Panc1 (cell line): ENCODE measurements at places on chromosomes 7 and 10. TPM values are rescaled to one million over a fixed set of nuclear protein-coding genes. Genes with fewer than 3 reads are reported as not detected.

DNA sequence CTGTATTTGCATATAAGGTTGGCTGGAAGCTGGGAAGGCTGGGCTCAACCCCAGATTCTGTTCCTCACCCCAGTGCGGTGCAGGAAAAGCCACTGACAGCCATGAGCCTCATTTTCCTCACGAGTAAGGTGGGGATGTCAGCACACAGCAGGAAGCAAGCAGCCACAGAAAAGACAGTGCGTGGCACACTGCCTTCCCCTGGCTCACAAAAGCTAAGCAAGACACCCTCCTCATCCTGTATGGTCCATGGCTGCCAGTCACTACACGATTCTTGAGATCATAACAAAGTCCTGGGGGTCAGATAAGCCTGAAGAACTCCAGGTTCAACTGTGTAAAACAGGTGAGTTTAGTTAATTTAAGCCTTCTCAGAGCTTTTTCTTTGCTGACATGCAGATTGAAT lies 28.9 kb upstream of the DDC start:
- no peak for DNase-seq

DNA sequence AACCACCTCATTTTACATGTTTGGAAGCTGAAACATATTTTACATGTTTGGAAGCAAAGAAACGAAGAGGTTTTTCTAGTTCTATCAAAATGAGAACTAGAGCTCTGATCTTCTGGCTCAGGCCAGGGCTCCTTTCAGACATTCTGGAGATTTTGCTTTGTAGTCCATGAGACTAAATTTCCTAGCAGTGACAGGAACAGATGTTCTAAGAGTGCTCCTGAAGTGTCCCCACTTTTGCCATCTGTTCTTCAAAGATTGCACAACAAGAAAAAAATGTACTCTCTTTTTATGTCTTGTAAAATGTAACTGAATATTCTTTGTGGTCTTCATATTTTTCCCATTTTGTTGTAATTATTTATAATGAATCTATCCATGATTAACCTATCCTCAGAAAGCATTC lies 196.4 kb upstream of the PCLO start:
- DNase-seq, result no peak

DNA sequence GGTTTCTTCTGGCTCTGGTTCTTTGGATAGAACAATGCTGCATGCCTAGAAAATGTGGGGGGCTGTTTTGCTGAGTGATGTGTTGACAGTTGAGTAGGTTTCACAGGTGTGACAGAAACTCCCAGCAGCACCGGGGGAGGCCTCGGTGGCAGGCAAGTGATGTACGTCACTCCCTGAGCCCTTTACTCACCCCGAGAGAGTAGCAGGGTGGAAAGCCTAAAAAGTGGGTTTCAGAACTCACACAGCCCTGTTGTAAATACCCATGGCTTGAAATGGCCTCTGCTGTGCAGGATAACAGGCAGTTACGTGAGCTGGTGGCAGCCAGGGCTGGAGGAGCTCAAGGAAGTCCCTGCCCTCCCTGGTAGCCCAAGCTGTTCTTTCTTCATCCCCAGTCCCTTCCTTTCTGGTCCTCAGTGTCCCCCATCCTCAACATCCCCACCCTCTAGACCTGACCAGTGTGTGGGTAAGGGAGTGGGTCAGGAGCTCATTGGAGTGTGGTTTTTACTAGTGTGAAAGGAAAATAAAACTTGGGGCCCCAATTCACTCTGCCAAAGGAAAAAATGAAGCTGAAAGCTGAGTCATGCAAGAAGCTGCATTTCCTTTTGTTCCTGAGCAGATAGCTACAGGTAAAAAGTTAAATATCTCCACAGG lies 258.1 kb downstream of the STK31 start:
- no peak for DNase-seq

- DNase-seq, result no peak
These were observed 223.4 kb downstream of the SEC23IP start for GRCh38 chr10:120115959-120116358.

- DNase-seq, result no peak
These were observed 63.1 kb upstream of the NKX6-2 start for GRCh38 chr10:132848951-132849545.

DNA sequence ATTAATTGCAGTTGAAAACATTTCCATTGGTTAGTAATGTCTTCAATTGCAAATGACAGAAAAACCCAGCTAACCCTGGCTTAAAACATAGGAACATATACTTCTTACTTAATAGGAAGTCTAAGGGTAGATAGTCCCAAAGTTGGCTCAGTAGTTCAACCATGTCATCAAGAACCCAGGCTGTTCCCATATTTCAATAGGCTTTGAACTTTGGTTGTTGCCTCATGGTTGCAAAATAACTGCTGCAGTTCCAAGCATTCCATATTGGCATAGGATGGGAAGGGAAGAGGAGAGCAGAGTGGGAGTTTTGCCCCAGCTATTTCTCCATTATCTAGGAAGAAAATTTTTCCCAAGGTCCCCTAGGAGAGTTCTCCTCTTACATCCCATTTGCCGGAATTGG lies 81.4 kb upstream of the EEPD1 start:
- DNase-seq, result no peak

DNA sequence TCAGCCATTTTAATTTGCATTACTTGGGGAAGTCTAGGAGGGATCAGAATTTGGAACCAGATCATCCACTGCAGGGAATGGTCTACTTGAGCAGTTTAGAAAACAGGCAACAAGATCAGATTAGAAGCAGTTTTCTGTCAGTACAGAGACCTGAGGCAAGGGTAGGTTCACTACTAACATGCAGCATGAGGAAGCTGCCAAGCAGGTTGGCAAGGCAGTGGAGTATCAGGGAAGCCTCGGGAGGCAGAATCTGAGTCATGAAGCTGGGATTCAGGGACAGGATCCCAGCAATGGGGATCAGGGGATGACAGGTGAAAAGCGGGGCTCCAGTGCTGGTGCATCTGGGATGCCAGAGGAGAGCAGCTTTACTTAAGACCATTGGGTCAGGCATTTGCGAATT lies 28.1 kb downstream of the ENO4 start:
- DNase-seq, result no peak

GRCh38 chr10:91683975-91684374 lies 51.1 kb upstream of the PPP1R3C start:
- DNase-seq, result peak; percentile 22

DNA sequence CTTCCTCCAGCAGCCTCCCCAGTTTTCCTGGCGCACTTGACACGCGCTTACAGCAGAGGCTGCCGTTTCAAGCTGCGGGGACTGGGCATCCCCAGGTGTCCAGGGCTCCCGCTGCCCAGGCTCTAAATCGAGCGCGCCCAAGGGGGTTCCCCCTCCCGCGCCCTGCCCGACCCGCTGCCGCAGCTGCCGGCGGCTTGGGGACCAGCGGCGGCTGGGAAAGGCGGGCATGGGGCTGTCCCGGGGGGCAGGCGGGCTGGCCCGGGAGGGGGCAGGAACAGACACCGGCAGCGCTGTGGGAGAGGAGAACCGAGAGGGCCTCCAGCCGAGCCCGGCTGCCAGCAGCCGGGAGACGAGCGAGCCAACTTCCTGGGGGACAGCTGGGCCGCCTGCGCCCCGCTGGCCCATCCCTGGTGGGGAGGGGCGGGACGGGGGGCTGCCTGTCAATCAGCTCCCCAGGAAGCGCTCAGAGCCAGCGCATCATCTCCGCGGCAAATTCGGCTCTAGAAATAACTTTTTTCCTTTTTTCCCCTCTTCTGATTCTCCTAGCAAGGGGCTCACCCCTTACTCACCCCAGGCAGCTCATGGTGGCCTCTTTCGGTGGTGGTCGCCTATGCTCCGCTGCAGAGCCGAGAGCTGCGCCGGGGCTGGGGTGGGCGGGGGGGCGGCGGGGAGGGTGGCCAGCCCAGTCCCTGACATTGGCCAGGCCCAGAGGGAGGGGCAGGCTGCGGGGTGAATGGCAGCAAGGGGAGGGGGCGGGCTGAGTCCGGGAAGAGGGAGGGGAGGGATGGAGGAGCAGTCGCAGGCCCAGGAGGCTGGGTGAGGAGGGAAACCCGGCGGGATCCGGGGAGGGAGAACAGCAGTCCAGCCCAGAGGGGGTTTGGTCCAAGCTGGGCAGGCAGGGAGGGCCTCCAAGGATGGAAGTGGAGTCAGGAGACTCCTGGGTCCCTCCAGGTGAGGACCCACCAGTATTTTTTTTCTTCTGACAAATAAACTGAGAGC lies 14.7 kb downstream of the GRID2IP start:
- DNase-seq, result no peak

DNA sequence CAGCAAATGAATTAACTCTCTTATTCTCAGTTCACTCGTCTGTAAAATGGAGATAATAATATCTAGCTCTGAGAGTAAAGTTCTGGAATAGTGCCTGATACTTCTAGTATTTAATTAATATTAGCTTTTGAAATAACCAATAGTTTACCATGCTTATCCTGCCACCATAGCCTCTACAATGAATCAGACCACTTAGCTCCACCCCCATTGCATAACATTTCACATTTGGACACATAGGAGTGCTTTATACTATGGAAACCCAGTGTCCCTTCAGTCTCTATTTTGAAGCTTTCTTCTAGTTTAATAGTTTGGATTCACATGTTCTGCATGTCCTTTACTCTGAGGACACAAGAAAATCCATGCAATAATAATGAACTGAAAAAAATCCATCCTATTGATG lies 427.3 kb upstream of the C7orf33 start:
- no peak for DNase-seq

Gene VPS37D
- 4.4 TPM for total RNA-seq

- no peak for DNase-seq
These were observed 62.1 kb downstream of the TPST1 start for GRCh38 chr7:66267249-66267648.

Gene SFXN3
- 15.3 TPM for total RNA-seq

- no peak for DNase-seq
These were observed 11.6 kb downstream of the ABCA13 start for GRCh38 chr7:48182718-48183369.

DNA sequence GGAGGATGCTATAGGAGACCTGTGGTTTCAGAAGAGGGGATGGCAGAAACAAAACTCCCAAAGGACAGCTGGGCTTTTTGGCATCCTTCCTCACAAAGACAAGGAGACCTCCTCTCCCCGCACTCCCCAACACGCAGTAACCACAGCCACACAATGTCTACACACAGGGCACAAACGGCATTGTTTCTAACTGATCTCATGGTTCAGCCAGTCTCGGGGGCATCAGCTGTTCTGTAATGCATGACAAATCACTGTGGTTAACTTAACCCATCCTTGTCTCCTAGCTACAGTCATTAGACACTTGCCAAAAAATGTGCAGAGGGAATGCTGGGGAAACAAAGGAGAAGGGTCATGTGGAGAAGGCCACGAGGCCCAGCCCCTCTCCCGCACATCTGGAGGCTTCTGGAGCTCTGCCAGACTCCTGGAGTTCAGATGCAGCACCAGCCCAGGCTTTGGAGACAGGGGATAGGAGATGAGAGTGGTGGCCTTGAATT lies 7.6 kb upstream of the ADAMTS14 start:
- no peak for DNase-seq

- no peak for DNase-seq
These were observed 54.8 kb downstream of the OTUD1 start for GRCh38 chr10:23493711-23494110.

Gene MRLN
- not detected for total RNA-seq

Gene CACNB2
- not detected for total RNA-seq

DNA sequence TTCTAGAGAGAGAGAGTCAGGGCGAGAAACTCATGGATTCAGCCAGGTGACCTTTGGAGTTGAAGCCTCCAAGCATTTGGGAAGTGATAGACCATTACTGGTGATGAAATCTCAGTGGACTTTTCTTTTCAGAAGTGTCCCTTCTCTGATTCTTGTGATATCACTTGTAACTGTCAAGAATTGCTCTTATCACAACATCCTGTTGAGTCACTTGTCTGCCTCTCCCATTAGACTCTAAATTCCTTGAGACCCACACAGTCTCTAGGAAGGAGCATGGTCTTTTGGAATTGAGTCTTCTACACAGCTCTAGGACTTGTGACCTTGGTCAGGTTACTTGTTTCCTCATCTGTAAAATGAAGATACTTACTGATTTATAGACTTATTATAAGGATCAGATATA lies 81.0 kb downstream of the CFAP58 start:
- no peak for DNase-seq

GRCh38 chr10:92697663-92698511 lies 8.1 kb downstream of the HHEX start:
- no peak for DNase-seq

Gene LUC7L2
- total RNA-seq, result 110 TPM

- no peak for DNase-seq
These were observed 14.5 kb upstream of the ZNF273 start for GRCh38 chr7:64888561-64888900.

GRCh38 chr10:80487791-80488538 lies 33.9 kb downstream of the TSPAN14 start:
- DNase-seq, result no peak

- DNase-seq, result no peak
These were observed at the start of gene GTF2IRD1 for GRCh38 chr7:74453322-74454011. Gene GTF2IRD1 (plus strand): TSS chr7:74453906. CDS start chr7:74508081, 54,175 bp downstream.

GRCh38 chr7:86904949-86905834 lies 154.3 kb downstream of the ELAPOR2 start:
- DNase-seq, result no peak

DNA sequence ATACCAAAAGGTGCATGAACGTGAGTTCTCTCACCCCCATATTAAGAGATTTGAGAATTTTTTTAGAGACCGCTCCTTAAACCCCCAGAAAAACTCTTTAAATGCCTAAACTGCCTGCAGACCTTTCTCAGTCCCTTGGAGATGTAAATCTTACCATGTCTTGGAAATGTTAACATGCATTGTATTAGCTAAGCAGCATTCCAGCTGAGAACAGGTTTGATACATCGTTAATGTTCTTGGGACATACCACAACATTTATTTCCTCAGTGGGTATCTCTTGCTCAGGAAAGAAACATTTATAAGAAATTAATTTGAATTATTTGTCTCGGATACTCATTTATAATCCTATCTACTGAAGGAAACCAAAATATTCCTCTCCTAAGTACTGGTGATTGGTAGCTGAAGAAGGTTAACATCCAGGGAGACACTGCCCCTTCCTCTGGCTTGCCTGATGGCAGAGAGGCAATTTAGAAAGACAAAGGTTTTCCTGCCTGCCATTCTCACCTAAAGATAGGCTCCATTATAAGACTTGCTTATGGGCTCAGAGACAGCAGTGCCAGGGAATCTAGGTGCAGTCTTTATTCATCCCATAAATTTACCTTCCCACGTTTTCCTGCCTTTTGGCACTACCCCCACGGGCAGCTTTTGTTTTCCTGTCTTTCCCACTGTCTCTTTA lies 141.2 kb downstream of the COBL start:
- DNase-seq, result no peak

Gene HOXA2
- total RNA-seq, result 2.9 TPM

DNA sequence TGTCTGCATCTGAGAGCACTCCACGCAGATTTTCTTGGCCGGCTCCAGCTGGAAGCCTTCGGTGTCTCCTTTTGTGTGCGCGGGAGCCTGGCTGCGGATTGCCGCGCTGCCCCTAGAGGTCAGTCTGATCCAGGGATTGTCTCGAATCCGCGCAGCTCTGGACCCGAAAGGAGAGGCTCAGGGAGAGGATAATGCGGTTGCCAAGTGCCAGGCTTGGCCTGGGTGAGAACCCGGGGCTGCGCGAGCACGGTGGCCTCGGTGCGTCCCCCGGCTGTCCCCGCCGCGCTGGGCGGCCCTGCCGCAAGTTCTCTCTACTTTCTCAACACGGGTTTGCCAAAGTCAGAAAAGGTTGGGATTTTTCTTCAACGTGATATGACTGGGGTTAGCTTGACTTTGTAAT lies 140.9 kb downstream of the ADCYAP1R1 start:
- DNase-seq, result peak; percentile 22

GRCh38 chr10:78304091-78305045 lies 270.7 kb downstream of the RPS24 start:
- no peak for DNase-seq
